Naive thymus-derived CD8-positive, alpha-beta T cell (primary cell): ENCODE measurements at places on chromosomes 7 and 10. TPM values are rescaled to one million over a fixed set of nuclear protein-coding genes. Genes with fewer than 3 reads are reported as not detected.

GRCh38 chr10:35882422-35883150 lies 240.5 kb upstream of the FZD8 start:
- no peak for DNase-seq

DNA sequence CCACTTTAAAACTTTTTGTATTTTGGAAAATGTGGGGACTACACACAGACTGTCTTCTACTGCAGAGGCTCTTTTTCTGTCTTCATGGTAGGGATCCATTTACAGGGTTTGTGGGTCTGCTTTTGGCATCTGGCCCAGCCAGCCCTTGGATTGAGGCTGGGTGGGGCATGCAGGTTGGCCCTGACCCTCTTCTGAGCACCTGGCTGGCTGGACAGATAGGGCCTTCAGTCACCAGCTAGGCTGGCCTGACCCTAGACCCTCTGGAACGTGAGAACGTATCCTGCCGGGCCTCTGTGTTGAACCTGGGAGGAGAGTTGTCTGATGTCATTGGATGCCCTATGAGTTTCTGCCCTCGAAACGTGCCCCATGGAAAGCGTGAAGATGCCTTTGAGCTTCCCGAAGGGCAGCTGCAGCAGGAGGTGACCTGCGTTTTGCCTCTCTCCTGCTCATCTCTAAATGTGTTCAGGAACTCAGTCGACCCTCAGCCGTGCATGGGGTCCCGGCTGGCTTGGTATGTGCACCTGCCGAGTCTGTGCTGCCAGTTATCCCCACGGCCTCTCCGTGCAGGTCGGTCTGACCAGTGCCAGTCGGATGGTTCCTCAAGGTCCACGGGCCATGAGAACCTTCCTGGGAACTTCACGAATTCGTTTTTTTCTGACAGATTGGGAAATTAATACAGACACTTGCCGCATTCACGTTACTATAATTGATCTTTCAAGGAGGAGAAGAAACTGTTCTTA lies 74.9 kb downstream of the MGMT start:
- DNase-seq, result no peak

GRCh38 chr7:64574540-64575099 lies 11.7 kb upstream of the ZNF680 start:
- no peak for DNase-seq

Gene SAP25
- total RNA-seq, result 118 TPM

GRCh38 chr7:149719050-149719899 lies 54.1 kb downstream of the ZNF467 start:
- DNase-seq, result no peak

Gene DNAJC30
- 23.7 TPM for total RNA-seq

DNA sequence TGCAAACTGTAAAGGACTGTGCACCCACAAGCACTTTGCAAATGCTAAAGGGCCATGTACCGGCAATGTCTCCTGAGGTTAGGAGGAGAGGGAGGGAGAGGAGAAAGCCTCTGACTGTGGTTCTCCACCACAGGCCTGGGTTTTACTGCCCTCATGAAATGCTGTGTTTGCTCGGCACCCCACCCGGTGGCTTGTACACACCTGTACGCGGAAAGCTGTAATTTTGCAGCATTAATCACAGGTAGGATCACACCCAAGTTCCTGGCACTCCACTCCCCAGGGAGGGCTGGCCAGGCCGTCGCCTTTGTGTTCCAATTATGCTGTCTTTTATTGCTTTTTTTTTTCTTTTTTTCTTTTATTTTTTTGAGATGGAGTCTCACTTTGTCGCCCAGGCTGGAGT lies 78.5 kb upstream of the MYL10 start:
- no peak for DNase-seq

- no peak for DNase-seq
These were observed 457.6 kb upstream of the LRRN3 start for GRCh38 chr7:110633313-110633712.

DNA sequence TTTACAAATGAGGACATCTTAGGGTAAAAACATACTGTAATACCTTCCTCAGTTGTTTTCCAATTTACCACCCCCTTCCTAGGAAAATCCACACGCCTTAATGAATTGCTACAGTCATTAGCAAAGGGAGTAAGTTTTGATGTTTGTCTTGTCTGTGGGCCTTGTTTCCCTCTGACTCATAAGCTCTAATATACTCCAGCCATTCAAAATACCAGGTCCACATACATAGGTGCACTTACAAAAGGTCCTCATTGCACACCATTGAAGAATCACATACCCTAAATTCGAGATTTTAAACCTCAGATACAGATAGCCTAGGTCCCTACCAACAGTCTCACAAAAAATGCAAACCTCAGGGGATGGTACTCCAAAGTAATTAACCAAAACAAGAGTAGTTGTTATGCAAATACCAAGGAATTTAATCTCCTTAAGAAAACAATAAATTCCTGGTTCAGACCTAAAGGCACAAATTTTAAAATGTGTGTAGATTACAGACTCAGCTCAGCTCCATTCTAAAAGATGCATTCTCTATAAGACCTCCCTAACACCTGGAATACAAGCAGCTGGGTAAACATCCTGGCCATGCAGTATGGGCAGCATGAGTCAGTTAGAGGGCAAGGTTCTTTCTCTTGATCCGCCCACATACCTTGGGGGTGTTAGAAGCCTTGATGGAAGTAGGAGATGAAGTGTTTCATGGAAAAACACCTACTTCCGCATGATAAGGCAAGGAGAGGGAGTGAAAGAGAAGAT lies 3.0 kb upstream of the LIPK start:
- DNase-seq, result no peak

DNA sequence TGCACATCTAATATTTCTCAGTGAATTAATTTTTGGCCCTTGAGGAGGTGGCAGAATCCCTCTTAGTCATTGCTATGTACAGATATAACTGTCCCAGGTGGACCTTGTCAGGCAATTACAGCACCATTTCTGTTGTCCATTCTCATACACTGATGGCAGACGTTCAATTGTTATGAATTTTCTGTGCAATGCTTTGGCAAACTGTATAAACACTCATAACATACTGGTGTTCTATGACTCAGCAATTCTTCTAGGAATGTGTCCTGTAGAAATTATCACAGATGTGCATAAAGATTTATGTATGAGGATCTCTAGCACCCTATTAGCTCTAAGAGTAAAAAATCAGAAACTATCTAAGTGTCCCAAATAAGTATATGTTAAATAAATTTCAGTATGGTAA lies 80.8 kb downstream of the DNAJB9 start:
- DNase-seq, result no peak

Gene IFIT2
- 5.6 TPM for total RNA-seq

GRCh38 chr10:85458324-85458723 lies 908.3 kb downstream of the GRID1 start:
- DNase-seq, result no peak

Gene TMEM229A
- total RNA-seq, result not detected

Gene CADPS2
- not detected for total RNA-seq

GRCh38 chr7:64515330-64515729 lies 47.5 kb downstream of the ZNF680 start:
- DNase-seq, result no peak

Gene PNLIPRP3
- not detected for total RNA-seq

Gene KLF14
- not detected for total RNA-seq

Gene POLR1F
- total RNA-seq, result 18.9 TPM

Gene PPP1R3C
- not detected for total RNA-seq

DNA sequence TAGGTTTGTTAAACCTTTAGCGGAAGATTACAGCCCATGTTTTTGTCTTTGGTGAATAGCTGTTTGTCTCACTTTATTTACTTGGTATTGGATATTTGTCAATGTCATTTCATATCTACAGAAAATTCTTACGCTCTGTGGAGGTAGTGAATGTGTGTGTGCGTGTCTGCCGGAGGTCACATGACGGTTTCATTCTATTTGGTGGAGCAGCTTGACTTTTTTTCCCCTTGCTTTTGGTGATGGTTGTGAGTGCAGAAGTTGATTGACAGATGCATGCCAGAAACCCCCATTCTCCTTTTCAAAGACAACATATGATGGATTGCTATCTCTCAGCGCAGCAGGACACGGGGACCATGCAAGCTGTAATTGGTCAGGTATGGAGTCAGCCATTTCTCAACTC lies at the start of gene POU6F2:
TSS of gene POU6F2 (plus strand) at position 225 of the 400 bp plus-strand sequence. CDS start at position 270, 45 bp downstream.
- DNase-seq, result no peak

DNA sequence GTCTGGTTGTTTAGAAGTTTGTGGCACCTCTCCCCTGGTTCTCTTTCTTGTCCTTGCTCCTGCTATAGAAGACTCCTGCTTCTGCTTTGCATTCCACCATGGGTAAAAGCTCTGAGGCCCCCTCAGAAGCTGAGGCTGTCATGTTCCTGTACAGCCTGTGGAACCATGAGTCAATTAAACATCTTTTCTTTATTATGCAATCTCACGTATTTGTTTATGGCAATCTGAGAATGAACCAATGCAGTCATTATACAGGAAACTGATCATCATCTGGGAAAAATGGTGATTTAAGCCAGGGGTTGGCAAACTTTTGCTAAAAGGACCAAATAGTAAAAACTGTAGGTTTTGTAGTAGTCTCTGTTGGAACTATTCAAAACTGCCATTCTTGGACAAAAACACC lies 175.4 kb downstream of the CSTF2T start:
- no peak for DNase-seq

GRCh38 chr7:38187794-38188440 lies 9.9 kb downstream of the STARD3NL start:
- DNase-seq, result no peak

- no peak for DNase-seq
These were observed 58.6 kb upstream of the KCNIP2 start for GRCh38 chr10:101902032-101902819.

- DNase-seq, result no peak
These were observed 294.9 kb downstream of the IPMK start for GRCh38 chr10:57972783-57973182.

GRCh38 chr10:116741391-116742351 lies 695 bp downstream of the HSPA12A start:
- no peak for DNase-seq

DNA sequence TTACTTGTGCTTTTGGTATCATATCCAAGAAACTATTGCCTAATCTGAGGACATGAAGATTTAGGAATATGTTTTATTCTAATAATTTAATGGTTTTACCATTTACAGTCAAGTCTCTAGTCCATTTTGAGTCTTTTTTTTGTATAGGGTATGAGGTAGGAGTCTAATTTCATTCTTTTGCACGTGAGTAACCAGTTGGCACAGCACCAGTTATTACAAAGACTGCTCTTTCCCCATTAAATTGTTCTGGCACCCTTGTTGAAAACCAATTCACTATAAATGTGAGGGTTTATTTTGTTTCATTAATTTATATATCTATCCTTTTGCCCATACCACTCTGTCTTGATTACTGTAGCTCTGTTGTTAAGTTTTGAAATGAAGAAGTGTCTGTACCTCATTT lies 381.6 kb downstream of the SUGCT start:
- DNase-seq, result no peak

Gene ADAM8
- 8.5 TPM for total RNA-seq

- no peak for DNase-seq
These were observed 646.0 kb downstream of the ZNF37A start for GRCh38 chr10:38740102-38740501.

GRCh38 chr10:50653142-50653541 lies 29.4 kb upstream of the SGMS1 start:
- DNase-seq, result no peak

GRCh38 chr10:97372233-97372875 lies 28.8 kb downstream of the RRP12 start:
- DNase-seq, result no peak

DNA sequence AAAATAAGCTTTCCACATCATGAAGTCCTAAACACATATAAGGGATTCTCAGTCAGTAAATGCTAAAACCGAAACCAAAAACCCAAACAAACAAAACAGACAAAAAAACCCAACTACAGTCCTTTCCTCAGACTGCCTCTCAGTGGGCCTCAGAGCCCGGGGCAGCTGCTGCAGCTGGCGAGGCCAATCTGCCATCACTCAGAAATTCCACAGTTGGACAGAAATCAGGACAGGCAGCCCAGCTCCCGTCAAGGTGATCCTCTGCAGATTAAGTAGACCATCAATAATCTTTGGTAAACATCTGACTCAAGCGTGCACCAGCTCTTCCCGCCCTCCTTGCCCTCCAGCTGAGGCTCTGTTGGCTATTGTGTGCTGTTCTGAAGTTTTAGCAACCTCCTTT lies 142.2 kb downstream of the ATXN7L1 start:
- no peak for DNase-seq

DNA sequence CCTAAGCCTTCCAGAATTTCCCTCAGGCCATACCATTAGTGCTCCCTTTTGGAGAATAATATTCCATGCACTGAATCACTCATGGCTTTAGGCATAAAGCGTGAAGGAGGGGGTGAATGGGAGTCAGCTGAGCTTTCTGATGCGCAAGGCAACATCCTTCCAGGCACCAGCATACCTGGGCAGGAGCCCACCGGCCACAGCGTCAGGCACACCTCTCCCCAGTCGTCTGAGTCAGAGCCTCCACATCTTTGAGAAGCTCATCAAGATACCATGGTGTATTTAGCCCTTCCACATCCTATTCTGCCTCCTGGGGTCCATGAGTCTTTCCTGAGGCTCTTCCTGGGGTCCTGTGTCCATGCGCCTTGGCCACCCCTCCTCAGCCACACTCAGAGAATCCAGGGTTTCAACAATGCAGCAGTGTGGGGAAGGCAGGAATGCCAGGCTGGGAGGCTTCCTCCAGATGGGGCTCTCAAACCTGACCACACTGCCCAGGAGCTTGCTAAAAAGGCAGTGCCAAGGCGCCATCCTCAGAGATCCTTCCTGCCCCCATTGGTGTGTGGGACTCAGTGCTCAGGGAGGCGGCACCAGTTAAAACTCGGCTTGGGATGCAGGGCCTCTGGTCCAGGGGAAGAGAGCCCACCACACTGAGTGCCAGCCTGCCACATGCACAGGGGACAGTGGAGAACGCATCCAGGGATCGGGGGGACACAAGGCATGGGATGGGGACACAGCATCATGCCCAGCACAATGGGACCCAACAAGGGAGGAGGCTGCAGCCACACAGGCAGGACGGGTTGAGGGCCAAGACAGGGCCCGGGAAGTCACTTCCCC lies 31.6 kb downstream of the RASGEF1A start:
- no peak for DNase-seq

DNA sequence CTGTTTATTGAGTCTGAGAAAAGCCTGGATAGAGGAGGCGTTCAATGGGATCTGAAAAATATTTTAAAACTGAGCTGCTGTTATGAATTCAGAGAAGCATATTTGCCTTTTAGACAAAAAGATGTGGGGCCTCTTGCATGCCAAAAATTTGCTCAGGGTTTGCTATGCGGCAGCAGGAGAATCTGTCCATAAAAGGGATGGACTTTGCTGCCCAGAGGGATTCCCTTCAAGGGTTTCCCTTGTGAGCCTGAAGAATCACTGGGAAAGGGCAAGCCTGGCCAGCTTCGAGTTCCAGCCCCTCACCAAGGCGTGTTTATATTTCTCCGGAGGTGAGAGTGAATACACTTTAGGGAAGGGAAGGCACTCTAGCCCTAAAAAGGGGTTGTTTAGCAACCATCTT lies 55.5 kb upstream of the CALD1 start:
- DNase-seq, result no peak
